ENCODE measurements at places on chromosomes 3 and 15. TPM values are rescaled to one million over a fixed set of nuclear protein-coding genes. Genes with fewer than 3 reads are reported as not detected.

The CLCN2 gene
- 17.8 TPM for total RNA-seq

The GATA2 gene
- 3.6 TPM for total RNA-seq

The SEMA3G gene
- total RNA-seq: 0.59 TPM

The TLNRD1 gene
- total RNA-seq: 35.5 TPM

The ATP13A4 gene
- total RNA-seq: 0.93 TPM

The HIGD2B gene
- not detected for total RNA-seq

- no peak overlapping the region for H3K4me3 ChIP-seq
- H3K4me1 ChIP-seq: no peaks in the 10 kb centered on the region
- DNase-seq: no peak
- H3K27ac ChIP-seq: no peak overlapping the region
- peaks cover 5% of the 10 kb centered on the region for H3K27me3 ChIP-seq
Observed at GRCh38 chr15:44668921-44669320, 5.5 kb upstream of the SPG11 start.

DNA sequence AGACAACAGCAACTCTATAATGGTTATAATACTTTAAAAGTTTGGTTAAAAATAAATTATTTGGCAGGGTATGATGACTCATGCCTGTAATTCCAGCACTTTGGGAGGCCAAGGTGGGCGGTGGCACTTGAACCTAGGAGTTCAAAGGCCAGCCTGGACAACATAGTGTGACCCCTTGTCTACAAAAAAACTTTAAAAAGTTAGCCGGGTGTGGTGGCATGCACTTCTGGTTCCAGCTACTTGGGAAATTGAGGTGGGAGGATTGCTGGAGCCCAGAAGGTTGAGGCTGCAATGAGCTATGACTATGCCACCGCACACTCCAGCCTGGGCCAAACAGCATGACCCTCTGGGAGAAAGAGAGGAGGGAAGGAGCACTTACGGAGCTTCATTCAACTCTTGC is 7.7 kb upstream of the TRPC1 start:
- H3K27ac ChIP-seq: no peak overlapping the region
- no peak for DNase-seq
- peaks cover 4% of the 10 kb centered on the region for H3K27me3 ChIP-seq
- H3K4me3 ChIP-seq: no peak overlapping the region
- H3K36me3 ChIP-seq: no peaks in the 10 kb centered on the region

DNA sequence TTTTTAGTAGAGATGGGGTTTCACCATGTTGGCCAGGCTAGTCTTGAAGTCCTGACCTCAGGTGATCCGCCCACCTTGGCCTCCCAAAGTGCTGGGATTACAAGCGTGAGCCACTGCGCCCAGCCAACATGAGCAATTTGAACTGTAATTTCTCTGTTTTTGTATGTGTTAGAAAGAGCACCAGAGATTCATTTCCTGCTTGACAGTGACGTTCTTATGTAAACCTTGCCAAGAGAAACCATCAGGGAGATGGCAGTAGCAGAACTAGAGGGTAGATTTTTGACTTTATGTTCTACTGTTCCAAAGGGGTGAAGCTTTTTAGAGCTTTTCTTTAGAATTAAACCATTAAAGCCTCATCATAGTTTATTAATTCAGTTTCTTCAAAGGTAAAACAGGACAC is 148.1 kb upstream of the UMPS start:
- DNase-seq: no peak
- peaks cover 9% of the 10 kb centered on the region for H3K36me3 ChIP-seq

DNA sequence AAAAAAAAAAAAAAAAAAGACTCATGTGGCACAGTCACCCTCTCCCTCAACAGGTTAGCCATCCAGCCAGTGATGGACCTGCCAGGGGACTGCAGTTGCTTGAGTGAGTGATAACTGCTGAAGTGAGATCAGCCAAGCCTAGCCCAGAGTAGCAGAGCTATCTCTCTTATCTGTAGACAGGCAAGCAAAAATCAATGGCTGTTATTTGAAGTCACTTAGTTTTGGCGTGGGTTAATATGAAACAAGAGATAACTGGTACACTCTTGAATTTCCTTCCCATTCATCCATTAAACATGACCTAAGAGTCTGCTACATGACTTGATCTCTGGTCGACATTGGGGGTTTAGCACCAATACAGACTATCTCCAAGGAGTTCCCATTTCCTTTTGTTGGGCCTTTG is 51.2 kb upstream of the TNIK start:
- H3K36me3 ChIP-seq: no peaks in the 10 kb centered on the region
- H3K4me3 ChIP-seq: no peak overlapping the region
- no peaks in the 10 kb centered on the region for H3K27me3 ChIP-seq
- H3K4me1 ChIP-seq: no peaks in the 10 kb centered on the region
